ENCODE measurements at places on chromosomes 2 and 18.

GRCh38 chr2:229714080-229714735, at the start of gene DNER:
TSS of gene DNER (minus strand) at chr2:229714555. CDS start at chr2:229714423, 132 bp downstream.
- DNase-seq = no peak

GRCh38 chr2:174776675-174777074, 12.4 kb upstream of the CHRNA1 start:
- DNase-seq = no peak

- DNase-seq = no peak
Observed at GRCh38 chr2:75491129-75491753, 69.5 kb downstream of the EVA1A start.

DNA sequence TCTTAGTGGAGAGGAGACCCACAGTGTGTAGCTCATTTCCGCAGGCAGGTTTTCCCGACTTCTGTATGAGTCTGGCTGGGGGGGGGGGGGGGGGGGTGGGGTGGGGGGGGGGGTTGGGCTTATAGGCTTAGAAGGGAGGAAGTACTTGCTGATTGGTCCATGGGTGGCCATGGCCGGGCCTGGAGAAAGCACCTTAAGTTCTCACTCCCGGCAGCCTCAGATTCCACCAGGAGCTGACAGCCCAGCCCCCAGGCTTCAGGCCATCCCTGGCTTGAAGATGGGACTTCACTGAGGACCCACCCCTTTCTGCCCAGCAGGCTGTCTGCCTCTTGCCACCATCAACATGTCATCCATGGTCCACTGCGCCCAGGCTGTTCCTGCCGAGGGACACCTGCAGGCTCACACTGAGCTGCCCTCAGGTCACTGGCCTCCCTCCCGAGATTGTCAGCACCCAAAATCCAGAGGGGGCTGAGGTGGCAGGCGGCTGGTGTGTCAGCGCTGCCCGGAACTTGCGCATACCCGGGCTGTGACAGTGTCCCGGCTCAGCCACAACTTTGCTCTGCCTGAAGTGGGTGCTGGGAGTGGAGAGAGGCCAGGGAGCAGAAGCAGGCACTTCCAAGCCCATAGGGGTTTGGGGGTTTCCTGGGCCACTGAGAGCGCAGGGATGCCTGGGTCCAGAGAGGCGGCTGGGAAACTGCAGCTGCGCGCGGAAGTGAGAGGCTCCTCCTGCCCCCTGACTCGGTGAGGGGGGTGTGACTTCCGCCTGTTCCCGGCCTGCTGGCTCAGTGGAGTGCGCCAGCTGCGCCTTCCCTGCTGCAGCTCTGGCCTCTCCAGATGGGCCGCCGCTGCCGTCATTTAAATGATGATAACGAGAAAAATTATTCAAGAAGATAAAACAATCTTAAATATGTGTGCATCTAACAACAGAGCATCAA, 256.1 kb downstream of the RPRM start:
- DNase-seq = no peak
